NB4 (cell line): ENCODE measurements at places on chromosomes 3 and 15.

- DNase-seq: no peak
These were observed 63.3 kb downstream of the DOCK3 start for GRCh38 chr3:50737906-50738598.

- no peak for DNase-seq
These were observed 27.0 kb upstream of the MUC4 start for GRCh38 chr3:195838714-195839113.

DNA sequence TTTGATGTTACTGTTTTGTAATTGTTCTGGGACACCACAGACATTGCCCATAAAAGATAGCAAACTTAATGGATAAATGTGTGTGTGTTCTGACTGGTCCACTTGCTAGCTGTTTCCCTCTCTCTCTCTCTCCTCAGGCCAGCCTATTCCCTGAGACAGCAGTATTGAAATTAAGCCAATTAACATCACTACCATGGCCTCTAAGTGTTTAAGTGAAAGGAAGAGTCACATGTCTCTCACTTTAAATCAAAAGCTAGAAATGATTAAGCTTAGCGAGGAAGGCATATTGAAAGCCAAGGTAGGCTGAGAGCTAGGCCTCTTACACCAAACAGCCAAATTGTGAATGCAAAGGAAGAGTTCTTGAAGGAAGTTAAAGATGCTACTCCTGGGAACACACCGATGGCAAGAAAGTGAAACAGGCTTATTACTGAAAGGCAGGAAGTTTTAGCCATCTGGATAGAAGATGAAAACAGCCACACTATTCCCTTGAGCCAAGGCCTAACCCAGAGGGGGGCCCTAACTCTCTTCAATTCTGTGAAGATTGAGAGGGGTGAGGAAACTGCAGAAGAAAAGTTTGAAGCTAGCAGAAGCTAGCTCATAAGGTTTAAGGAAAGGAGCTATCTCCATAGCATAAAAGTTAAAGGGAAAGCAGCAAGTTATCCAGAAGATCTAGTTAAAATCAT lies 295.1 kb downstream of the CHST2 start:
- DNase-seq: no peak

DNA sequence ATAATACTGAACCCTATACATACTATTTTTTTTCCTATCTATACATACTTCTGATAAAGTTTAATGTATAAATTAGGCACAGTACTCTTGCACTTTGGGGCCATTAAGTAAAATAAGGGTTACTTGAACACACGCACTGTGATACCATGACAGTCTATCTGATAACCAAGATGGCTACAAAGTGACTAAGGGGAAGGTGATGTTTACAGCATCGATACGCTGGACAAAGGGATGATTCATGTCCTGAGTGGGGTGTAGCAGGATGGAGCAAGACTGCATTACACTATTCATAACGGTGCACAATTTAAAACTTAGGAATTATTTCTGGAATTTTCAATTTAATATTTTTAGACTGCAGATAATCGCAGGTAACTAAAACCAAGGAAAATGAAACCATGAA lies 30.0 kb upstream of the SLC2A2 start:
- no peak for DNase-seq

DNA sequence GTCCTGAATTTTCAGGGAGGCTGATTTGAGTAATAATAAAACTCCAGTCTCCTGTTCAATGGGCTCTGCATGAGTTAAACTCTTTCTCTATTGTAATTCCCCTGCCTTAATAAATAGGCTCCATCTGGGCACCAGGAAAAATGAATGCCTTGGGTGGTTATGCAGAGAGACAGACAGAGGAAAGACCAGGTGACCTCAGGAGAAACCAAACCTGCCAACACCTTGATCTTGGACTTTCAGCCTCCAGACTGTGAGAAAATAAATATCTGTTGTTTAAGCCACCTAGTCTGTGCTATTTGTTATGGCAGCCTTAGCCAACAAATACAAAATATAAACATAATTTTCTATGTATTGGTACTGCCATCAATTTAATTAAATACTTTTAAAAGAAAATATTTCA lies 64.8 kb upstream of the RAP2B start:
- DNase-seq: no peak
